ENCODE measurements at places on chromosomes 3 and 15. TPM values are rescaled to one million over a fixed set of nuclear protein-coding genes. Genes with fewer than 3 reads are reported as not detected.

MAGI1 gene
- 6.5 TPM for polyA plus RNA-seq

RASGRF1 gene
- polyA plus RNA-seq = 9.4 TPM

GABRB3 gene
- 61.1 TPM for polyA plus RNA-seq

SPSB4 gene
- 5.4 TPM for polyA plus RNA-seq

USP50 gene
- polyA plus RNA-seq = not detected

FRMD4B gene
- 9.1 TPM for polyA plus RNA-seq

INSYN1 gene
- polyA plus RNA-seq = 25.6 TPM

MKRN2 gene
- polyA plus RNA-seq = 13.4 TPM

SERF2 gene
- 789 TPM for polyA plus RNA-seq

DNASE1L3 gene
- polyA plus RNA-seq = 0.80 TPM

TIPIN gene
- 8.1 TPM for polyA plus RNA-seq

PTPRG gene
- 7.4 TPM for polyA plus RNA-seq

TMEM44 gene
- 20.1 TPM for polyA plus RNA-seq

TMC3 gene
- not detected for polyA plus RNA-seq

LINS1 gene
- 4.6 TPM for polyA plus RNA-seq

PIGZ gene
- polyA plus RNA-seq = 6.5 TPM

ADAMTSL3 gene
- 0.98 TPM for polyA plus RNA-seq

LRRC49 gene
- 13.8 TPM for polyA plus RNA-seq

UROC1 gene
- 0.10 TPM for polyA plus RNA-seq

ALDH1A2 gene
- polyA plus RNA-seq = 0.58 TPM

DCP1A gene
- polyA plus RNA-seq = 8.0 TPM

TRPM1 gene
- polyA plus RNA-seq = not detected

UQCRC1 gene
- polyA plus RNA-seq = 205 TPM

MYEF2 gene
- polyA plus RNA-seq = 39.3 TPM

GYG1 gene
- polyA plus RNA-seq = 23.0 TPM

PIK3CA gene
- polyA plus RNA-seq = 5.3 TPM

Measured in brain (organoid and tissue), 16 donors.